Fibroblast of skin of right biceps (primary cell): ENCODE measurements at places on chromosomes 7 and 10.

- DNase-seq, result no peak
Measured at GRCh38 chr7:35024298-35024697, 13.0 kb downstream of the DPY19L1 start.

GRCh38 chr10:34205452-34205851 is 609.6 kb downstream of the PARD3 start:
- no peak for DNase-seq

DNA sequence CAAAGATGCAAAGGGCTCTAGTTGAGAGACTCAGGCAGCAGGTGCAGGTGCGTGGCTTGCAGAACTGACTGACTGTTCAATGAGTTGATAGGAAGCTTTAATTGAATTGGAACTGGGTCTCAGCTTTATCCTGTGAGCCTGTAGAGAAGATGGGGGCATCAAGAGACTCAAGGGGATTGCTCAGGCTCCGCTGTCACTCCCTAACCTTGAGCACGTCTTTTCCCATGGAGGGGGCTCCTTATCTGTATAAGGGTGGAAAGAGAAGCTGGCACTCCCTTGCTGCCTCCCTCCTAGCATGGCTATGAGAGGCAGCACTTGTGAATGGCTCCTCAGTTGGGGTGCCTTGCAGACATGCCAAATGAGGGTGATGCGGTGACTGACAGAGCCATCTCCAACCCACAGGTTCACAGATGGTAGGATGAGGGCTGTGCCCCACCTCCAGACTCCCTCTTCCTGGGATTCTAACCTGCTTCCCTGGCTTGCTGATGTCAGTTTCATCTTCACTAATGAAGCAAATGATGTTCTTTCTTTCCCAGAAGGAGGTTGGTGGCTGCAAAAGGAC is 12.4 kb upstream of the PLEKHA1 start:
- no peak for DNase-seq

DNA sequence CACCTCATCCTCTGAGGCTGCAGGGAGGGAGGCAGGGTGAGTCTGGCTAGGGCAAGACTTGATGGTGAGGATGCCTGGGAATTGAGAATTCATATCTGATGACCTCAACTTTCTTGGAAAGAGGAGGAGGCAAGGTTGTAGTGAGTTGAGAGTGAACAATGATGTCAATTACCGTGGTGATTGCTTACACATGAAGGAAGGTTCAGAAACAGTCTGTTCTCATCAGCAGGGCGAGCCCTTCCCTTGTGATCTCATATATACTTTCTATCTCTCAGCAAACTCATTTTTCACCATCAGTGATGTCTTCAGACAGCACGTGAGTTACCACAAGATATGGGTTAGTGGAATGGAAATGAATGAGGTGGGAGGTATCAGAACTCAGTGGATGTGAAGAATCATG is 20.1 kb upstream of the COL13A1 start:
- DNase-seq, result peak; percentile 21

DNA sequence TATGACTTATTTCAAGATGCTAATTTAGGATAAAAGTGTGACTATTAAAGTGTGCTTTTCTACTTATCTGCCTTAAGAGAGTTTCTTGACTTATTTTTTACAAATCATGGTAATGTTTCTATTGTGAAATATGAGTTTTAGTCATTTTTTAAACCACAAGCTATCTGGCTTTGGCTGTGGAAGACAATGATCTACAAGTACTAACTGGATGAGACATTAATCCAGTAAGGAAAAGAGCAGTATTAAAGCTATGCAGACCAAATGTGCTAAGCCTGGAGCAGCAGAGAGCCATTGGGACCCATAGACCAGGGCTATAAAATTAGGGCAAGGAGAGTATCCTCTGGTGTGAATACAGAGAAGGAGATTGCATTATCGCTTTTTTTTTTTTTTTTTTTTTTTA is 92.4 kb downstream of the SEMA3A start:
- DNase-seq, result peak; percentile 56

- no peak for DNase-seq
Measured at GRCh38 chr7:19585761-19586160, 123.1 kb downstream of the POLR1F start.

DNA sequence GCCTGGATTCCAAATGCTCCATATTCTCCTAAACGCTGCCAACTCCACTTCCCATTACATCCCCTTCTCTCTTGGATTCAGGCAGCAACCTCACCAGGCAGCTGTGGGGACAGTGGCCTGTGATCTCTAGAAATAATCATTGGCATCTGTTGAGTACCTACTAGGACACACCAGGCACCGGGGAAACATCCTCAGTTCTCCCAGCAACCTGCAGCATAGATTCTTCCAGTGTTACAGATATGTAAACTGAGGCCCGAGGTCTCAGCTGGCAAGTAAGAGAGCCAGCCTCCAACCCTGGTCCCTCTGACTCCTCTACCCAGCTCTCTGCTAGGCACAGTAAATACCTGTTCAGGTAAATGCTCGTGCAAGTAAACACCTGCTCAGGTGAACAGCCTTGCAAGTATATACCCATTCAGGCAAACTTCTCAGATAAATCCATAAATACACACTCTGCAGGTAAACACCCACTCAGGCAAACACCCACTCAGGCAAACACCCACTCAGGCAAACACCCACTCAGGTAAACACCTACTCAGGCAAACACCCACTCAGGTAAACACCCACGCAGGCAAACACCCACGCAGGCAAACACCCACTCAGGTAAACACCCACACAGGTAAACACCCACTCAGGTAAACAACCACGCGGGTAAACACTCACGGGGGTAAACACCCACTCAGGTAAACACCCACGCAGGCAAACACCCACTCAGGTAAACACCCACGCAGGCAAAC is 18.7 kb downstream of the ASB13 start:
- DNase-seq, result no peak

- no peak for DNase-seq
Measured at GRCh38 chr10:43226441-43226840, 40.4 kb downstream of the RASGEF1A start.

DNA sequence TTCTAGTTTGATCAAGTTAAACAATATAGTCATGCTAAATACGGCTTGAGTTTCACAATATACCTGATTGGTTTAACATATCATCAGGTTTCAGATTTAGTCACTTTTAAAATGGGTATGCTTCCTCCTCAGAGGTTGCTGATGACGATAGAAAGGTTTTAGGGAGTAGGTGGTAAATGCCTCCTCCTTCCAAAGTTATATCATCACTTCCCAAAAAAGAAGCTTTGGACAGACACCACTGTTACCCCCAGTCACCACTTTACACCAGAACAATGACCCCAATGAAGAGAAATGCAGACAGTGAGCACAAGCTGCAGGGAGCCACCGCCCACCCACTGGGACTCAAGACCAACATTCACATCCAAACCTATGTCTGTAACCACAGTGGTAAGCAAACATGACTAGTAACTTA is 244.6 kb downstream of the SORCS1 start:
- no peak for DNase-seq

- no peak for DNase-seq
Measured at GRCh38 chr7:1298931-1299885, 66.5 kb downstream of the UNCX start.

DNA sequence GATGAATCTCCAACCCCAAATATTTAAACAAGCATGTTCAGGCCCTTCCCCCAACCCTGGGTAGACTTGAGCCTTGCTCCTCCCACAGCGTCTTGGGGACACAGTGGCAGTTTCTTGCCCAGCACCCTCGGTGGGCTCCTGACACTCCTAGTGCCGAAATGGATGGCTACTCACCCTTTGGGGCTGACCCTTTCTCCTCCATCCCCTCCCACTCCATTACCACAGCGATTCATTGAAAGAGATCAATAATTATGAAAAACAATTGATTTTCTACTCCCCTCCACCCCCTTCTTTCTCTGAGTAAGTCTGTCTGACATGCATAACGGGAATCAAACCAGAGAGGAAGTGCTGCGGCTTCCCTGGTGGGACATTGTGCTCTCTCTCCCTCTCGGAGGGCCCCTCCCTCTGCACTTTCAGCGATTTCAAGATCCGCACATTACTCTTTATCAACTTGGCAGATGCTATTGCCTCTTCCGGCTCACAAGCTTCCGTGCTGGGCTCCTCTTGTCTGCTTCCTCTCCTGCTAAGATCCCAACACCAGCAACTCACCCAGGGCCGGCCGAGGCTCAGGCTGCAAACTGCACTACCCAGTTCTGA is 79.0 kb upstream of the PLXNA4 start:
- DNase-seq, result peak; percentile 75
